ENCODE measurements at places on chromosomes 6 and 20. TPM values are rescaled to one million over a fixed set of nuclear protein-coding genes. Genes with fewer than 3 reads are reported as not detected.

DNA sequence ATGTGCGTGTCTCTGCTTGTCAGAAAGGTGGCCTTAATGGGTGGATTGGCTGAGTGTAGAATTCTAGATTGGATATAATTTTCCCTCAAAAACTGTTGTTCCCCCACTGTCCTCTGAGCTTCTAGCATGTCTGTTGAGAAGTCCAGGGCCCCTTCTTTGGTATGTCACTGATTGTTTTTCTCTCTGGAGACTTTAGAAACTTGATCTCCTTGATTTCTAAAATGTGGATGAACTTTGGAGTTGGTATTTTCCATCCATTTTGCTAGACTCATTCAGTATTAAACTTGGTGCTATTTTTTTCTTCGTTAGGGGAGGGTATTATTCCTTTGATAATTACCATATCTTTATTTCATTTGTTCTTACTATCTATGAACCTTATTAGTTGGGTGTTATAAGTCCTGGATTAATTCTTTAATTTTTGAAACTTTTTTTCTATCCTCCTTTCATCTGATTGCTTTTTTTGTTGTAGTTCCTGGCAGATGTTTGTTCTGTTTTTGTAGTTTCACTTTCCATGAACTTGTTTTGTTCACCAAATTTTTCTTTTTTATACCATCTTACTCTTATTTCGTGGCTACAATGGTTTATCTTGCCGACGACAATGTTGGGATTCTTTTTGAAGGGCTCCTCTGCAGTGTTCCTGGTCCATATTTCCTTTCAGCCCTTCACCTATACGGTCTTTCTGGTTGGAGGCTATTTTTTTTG is 68.4 kb downstream of the ARID1B start:
- H3K27me3 ChIP-seq, result no peaks in the 10 kb centered on the region
- no peaks in the 10 kb centered on the region for H3K4me1 ChIP-seq
- DNase-seq, result no peak

DNA sequence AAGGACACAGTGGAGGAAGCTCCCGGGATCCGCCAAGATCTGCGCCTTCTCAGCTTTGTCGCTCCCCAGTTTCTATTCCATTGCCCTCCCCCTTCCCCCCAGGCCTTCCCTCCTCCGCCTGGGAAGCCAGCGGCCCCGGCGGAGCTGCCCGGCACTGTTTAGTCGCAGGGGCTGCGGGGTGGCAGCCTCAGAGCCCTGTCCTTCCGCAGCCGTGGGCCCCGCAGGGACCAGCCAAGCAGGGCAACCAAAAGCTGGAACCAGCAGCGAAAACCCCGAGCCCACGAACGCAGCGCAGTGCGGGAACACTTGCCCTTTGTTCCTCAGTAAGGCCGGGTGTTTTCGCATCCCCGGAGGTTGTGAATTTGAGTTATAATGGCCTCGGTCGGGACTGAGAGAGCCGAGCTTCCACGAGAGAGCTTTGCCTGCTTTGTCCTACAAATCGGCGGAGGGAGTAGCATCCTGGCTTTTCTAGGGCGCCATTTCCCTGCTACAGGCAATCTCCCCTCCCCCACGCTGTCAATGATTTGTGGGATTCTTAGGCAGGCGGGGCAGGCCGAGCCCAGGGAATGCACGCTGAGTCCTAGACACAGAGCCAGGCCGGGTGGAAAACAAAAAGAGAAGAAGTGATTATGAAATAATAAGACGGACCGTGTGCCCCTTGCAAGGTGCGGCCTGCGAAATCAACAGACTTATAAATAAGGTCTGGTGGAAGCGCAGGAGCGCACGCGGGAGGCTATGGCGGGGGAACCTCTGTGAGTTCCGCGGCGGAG is 4.0 kb upstream of the TUBB2B start:
- no peak overlapping the region for H3K27ac ChIP-seq
- no peak for DNase-seq
- peak overlapping the region; percentile 46 for H3K4me3 ChIP-seq
- peaks cover 98% of the 10 kb centered on the region for H3K27me3 ChIP-seq
- no peaks in the 10 kb centered on the region for H3K36me3 ChIP-seq
- peaks cover 39% of the 10 kb centered on the region for H3K4me1 ChIP-seq

Gene OR12D3
- polyA plus RNA-seq, result not detected

Gene OPRL1
- 2.3 TPM for polyA plus RNA-seq

- no peaks in the 10 kb centered on the region for H3K36me3 ChIP-seq
- DNase-seq, result no peak
- H3K27me3 ChIP-seq, result no peaks in the 10 kb centered on the region
- H3K27ac ChIP-seq, result no peak overlapping the region
- no peaks in the 10 kb centered on the region for H3K4me1 ChIP-seq
Observed at GRCh38 chr20:7146552-7147219, 379.2 kb downstream of the BMP2 start.

Gene MUCL3
- polyA plus RNA-seq, result 0.08 TPM

- peaks cover 7% of the 10 kb centered on the region for H3K36me3 ChIP-seq
- H3K4me1 ChIP-seq, result no peaks in the 10 kb centered on the region
- no peak overlapping the region for H3K27ac ChIP-seq
- H3K4me3 ChIP-seq, result no peak overlapping the region
- H3K27me3 ChIP-seq, result no peaks in the 10 kb centered on the region
- no peak for DNase-seq
Observed at GRCh38 chr20:16387666-16388065, 185.6 kb downstream of the KIF16B start.

DNA sequence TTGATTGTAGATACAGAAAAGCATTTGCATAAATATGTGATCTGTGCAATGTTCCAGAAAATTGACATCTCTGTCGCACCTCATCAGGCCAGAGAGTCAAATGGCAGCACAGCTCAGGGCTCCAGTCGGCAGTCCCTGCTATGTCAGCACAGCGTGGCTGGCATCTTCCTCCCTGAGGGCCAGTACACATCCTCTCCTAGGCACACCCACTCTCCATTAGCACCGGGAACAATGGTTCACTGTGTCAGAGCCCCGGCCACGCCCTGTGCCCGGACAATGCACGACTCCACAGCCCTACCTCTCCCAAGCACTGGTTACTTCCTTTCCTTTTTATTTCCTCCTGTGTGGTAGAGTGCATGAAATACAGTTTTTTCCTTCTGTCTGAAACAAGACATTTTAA is 114.9 kb downstream of the FOXC1 start:
- H3K27ac ChIP-seq, result peak overlapping the region; percentile 84
- H3K36me3 ChIP-seq, result no peaks in the 10 kb centered on the region
- H3K4me1 ChIP-seq, result peaks cover 10% of the 10 kb centered on the region
- no peak overlapping the region for H3K4me3 ChIP-seq

Gene CRISP3
- 0.67 TPM for polyA plus RNA-seq
